ENCODE measurements at places on chromosomes 3 and 15.
A peak's percentile ranks its signal among the peaks of the same experiment; 100 is the strongest.

DNA sequence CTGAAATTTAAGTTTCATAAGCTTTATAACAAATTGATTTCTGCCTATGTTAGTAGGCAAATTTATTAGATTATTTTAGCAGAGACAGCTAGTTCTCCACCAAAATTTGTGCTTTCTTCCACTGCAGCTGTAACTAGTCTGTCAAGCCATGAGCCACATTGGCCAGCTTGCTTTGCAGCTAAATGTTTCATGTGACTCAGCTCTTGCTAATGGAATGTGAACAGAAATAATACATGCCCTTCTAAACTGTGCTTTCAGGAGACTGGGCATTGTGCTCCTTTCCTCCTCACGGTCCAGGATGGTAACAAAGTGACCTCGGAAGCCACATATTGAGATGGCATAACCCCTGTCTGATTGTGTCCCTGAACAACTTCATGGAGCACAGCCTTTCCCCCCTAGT is 51.3 kb upstream of the KPNA4 start:
- DNase-seq: peak; percentile 64

- no peak for DNase-seq
Observed at GRCh38 chr15:51602484-51602883, 20.1 kb downstream of the DMXL2 start.

GRCh38 chr3:77562089-77562488 is 522.2 kb downstream of the ROBO2 start:
- peak; percentile 40 for DNase-seq

DNA sequence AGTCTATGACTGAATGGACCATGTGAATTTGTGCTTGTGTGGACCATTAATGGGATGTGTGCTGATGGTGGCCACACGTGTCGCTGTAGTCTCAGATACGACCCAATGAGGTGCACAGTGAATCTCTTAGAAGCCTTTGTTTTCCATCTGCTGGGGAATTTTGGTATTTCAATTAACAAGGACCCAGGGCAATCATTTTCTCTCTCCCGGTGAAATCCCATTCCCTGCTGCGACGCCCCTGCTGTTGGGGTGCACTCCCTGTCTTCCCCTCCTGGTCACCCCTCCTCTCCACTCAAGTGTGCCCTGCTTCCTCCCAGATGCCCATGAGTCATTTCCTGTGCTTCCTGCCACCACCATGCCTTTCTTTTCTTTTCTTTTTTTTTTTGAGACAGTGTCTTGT is 32.7 kb downstream of the EBLN2 start:
- DNase-seq: peak; percentile 68

GRCh38 chr15:25772500-25772899 is 90.6 kb downstream of the ATP10A start:
- no peak for DNase-seq

DNA sequence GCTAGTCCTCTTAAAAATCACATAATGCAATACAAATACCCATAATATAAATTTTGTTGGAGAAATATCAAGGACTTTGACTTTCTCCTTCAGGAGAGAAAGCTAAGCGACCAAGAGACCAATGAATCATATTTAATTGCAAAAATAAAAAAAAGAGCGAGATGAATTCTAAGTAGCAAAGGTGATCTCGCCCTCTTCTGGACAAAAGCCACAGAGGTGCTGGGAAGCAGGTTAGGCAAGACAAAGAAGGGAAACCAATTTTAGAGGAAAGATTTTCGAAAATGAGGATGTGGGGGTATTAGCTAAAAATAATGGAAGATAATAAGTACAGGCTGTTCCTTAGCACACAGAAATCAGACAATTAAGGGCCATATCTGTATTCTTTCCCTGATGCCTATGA is 111.4 kb upstream of the PLAAT1 start:
- no peak for DNase-seq

DNA sequence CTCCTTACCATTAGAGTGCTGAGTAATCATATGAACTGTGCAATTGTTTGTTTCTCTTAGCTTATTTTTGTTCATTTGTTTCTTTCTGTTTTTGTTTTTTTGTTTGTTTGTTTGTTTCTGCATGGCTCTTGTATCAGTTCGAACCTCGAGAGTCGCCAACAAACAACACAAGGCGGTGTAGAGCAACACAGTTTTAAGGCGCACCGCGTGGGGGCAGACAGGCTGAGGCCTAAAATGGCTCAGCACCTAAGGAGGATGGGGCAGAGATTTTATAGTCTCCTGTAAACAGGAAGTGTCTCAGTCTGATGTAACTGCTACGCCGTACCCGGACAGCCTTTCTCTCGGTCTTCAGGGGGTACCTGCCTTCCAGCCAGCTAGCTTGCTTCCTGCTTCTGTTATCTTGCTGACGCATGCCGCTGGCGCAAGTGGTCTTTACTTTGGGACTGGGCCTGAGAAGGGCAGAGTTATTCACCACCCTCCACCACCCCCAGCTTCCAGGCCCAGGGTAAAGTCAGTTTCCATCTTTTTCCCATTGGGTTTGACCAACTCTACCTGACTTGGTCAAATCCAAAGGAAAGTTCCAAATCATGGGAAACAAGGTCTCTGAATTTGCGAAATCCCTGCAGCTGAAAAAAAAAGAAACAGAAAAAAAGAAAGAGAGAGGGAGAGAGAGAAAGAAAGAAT is 25.8 kb upstream of the MFGE8 start:
- DNase-seq: no peak

- no peak for DNase-seq
Observed at GRCh38 chr3:174822320-174822719, 36.8 kb upstream of the NAALADL2 start.

GRCh38 chr15:70271422-70272088 is 173.8 kb upstream of the TLE3 start:
- DNase-seq: peak; percentile 93

- DNase-seq: no peak
Observed at GRCh38 chr15:98070137-98070536, 109.6 kb downstream of the ARRDC4 start.

DNA sequence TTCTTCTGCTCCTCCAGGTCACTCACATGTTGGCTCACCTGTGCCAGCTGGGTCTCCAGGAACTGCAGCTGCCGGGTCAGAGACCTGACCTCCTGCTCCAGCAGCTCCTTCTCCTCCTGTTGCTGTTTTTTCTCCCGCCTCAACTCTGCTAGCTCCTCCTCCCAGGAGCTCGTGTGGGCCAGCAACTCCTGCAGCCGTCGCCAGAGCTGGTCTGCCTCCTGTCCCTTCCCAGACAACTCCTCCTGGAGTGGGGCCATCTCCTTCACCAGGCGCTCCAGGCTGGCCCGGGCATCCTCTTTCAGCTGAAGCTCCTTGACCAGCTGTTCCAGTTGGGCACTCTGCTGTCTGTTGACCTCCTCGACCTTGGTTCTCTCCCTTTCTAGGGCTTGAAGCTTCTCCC is 24.5 kb downstream of the CXCR6 start:
- no peak for DNase-seq

DNA sequence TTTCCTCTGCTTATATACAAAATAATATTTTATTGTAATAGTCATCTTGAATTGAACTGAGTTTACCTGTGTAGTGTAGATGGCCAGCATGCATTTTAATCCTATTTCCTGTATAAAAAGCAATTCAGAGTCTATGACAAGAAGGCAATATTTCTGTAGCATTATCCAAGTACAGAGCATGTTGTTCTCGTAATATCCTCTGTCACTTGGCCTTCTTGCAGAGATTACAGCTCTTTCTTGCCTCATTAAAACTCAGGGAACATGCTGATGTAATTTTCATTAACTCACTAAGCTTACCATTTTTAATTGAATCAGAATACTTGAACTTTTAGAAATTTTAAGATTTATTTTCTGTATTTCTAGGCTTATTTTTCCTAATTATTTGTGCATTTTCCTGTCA is 203.3 kb upstream of the AGTR1 start:
- DNase-seq: no peak

DNA sequence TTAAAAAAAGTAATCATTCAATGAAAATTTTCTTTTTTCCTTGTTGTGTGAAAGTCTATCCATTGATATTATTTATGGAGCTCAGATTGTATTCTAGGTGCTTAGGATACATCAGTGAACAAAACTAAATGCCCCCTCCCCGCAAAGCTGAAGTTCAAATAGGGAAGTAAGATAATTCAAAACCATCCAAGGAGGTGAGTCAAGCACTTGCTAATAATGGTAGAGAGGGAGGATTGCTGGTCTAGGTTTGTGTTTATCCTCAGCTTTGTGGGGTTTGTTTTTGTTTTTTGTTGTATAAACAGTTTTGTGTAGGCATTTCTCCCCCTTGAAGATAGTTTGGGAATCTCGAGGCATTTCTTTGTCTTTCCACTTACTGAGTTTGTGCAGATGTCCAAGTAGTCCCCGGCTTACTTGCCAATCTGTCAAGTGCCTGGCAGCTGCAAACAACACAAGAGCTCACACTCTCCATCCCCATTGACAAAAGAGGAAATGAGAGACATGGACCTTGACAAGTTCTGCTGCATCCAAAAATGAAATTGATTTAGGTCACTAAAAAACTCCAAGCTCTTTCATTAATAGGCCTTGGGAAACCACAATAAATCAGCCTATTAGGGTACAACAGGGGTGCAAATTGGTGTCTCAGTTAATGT is 575.8 kb upstream of the TBL1XR1 start:
- DNase-seq: no peak

DNA sequence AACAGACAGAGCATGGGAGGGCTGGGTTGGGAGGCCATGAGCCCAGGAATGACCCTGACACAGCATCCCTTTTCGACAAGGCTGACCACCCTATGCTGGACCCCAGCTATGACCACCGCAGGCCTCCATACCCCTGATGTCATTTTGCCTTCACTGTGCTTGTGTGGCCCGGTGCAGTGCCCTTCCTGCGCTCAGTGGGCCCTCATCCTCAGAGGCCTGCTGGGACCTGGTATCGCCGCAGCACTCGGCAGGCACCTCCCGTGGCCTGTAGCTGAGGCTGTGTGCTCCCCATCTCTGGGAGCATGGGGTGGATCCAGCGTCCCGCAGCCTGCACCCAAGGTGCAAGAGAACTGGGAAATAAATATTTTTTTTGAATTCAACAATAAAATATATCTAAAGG is 73.1 kb upstream of the MEF2A start:
- DNase-seq: no peak

- DNase-seq: no peak
Observed at GRCh38 chr15:77632534-77633133, at the start of gene LINGO1. TSS of gene LINGO1 (minus strand) at chr15:77632912. CDS start at chr15:77632315, 597 bp downstream.
